ENCODE measurements at places on chromosomes 5 and 9.
A peak's percentile ranks its signal among the peaks of the same experiment; 100 is the strongest.

GRCh38 chr9:136906266-136906665 is 19.9 kb downstream of the TRAF2 start:
- DNase-seq, result no peak

GRCh38 chr5:90558344-90559192 is at the start of gene ADGRV1:
ADGRV1 (plus strand) TSS chr5:90558797; CDS start chr5:90558896, 99 bp downstream.
- peak; percentile 88 for DNase-seq

DNA sequence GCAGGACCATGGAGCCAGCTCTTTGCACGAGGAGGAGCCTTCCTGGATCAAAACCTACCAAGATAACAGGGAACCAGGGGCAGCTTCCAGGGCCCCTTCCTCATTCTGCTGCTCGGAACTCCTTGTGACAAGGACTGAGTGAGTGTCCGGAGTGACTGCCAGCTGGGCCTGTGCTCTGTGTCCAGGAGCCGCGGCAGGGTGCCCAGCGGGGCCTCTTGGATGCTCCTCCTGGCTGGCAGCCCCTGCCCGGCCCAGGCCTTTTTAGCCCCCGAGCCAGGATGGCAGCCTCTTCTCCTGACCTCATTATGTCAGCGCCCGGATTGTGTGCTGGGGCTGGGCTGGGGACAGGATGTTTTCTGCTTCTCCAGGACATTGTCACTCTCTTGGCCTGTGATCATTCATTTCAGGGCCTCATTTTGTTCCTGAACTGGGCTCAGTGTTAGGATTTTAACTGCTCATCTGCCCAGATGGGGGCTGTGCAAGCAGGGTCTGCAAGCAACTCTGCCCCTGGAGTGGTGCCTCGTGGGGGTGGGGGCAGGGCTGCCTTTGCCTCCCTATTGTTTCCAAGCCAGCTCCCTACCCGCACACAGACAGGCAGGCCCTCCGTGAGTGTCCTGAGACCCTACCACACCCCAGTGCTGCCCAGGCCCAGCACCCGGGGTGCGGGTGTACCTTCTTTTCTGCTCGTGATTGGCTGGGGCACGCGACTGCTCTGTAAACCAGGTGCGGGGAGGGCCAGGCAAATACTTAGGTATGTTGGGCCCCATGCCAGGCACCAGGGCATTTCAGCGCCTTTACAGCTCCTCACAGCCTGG is 161.6 kb downstream of the COL23A1 start:
- DNase-seq, result no peak

GRCh38 chr5:42840269-42840668 is 28.6 kb upstream of the SELENOP start:
- DNase-seq, result no peak

GRCh38 chr9:71908825-71909224 is 2.2 kb downstream of the ABHD17B start:
- DNase-seq, result no peak

DNA sequence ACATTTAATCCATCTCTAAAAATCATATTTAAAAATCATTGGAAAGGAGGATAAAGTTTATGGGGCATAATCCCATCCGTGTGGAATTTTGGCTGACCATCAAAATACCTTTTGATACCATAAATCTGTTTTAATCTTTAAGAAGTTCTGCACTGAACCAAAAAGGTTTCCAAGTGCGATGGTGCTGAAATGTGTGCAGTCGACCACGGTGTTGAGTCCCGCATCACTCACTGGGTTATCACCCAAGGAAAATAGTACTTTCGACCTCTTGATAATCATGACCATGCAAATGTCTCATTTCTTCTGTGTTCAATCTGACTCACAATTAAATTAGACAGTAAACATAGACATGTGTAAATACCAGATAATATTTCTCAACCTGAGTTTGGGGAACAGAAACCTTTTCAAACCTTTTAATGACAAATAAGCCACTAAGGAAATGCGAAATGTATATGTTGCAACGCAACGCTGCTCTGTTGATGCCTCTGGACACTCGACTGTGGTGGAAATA is 62.0 kb upstream of the CDH6 start:
- no peak for DNase-seq
